ENCODE measurements at places on chromosomes 12 and 14.

GRCh38 chr12:96876966-96877365 is 30.1 kb upstream of the NEDD1 start:
- no peak for DNase-seq

GRCh38 chr14:21162081-21162480 is 6.2 kb upstream of the OR5AU1 start:
- DNase-seq = no peak

GRCh38 chr12:7806863-7807487 is 17.8 kb downstream of the NANOG start:
- DNase-seq = peak; percentile 43

GRCh38 chr14:32038876-32039275 is 38.2 kb upstream of the ARHGAP5 start:
- peak; percentile 58 for DNase-seq

- DNase-seq = no peak
These were observed 37.9 kb upstream of the MDM1 start for GRCh38 chr12:68370006-68370590.

DNA sequence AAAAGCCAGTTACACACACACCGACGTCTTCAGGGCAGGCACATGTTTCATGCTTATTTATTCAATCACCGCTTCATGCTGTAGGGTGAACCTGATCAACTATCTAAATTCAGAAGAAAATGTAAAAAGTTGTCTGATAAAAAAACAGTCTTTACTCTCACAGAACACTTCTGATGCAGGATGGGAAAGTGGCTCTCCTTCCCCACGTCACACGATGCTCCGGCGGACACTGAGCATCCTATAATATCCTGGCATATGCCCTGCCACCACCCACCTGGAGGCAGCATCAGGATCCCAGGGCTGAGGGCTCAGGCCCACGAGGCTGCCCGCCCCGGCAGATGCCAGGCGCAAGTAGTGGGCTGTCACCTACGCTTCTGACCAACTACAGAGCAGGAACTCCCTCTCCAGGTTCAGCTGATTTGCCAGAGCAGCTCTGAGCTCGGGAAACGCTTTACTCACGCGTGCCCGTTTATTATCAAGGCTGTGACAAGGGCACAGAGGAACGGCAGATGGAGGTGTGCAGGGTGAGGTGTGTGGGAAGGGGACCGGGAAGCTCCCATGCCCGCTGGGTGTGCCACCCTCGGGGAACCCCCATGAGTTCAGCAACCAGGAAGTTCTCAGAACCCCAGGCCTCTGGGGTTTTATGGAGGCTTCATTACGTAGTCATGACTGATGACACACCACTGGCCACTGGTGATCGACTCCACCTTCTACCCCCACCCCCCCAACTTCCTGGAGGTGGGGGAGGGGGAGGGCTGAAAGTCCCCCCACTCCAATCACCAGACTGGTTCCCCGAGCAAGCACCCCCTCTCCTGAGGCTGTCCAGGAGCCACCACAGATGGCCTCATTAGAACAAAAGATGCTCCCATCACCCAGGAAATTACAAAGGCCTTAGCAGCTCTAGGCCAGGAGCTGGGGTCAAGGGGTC is 32.1 kb downstream of the SLC15A4 start:
- DNase-seq = peak; percentile 4

DNA sequence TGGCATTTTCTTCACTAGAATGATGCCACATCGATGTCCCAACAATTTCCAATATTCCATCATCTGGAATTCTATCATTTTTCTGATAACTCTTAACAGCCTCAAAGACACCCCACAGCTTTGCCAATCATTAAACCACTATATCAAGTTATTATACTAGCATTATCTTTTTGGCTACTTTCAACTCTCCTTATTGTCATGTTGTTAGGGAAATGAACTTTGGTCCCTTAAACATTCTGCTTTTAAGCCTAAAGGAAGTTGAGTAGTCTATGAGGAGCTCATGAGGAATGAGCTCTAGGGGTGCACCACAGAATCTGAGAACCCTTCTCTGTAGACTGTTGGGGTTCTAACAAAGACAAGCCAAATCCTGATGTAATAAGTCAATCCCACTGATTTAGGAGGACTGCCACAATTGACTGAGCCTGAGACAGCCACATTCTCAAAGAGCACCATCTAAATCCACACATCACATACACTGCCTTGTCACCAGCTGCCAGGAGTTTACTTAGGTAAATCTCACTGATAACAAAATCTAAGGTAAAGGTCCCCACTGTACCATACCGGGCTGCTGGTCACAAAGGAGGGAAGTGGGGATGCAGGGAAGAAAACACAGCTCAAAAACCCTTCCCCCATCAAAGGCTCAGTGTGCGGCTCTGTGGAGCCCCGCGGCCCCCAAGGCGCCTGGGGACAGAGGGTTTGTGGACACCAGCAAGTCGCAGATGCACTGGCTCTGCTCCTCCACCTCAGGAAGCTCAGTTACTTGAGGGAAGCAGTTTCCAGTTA is 58.2 kb downstream of the SETD3 start:
- no peak for DNase-seq

DNA sequence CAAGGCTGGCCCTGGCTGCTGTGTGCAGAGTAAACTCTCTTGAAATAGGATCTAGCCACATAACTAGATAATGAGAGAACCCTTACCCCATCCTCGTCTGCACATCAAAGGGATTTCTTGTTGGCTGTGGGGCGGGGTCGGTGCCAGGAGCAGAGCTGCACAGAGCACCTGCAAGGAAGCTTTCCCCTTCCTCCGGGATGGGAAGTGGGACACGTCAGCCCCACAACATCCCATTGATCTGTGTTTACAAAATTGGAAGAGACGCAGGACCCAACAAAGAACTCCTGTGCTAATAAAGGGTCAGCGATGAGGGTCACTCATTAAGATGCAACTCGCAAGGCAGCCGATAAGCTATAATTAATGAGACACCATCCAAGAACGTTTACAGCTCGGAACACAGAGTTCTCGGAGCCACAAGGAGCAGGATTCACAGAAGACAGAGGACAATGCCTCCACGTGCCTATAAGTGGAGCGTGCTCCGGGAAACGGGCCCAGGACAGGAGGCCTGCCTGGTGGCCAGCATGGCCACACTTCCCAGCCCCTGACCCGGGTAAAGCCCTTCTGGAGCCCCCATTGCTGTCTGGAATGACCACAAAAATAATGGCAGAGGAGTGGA is 171.5 kb downstream of the SLC15A4 start:
- DNase-seq = no peak

DNA sequence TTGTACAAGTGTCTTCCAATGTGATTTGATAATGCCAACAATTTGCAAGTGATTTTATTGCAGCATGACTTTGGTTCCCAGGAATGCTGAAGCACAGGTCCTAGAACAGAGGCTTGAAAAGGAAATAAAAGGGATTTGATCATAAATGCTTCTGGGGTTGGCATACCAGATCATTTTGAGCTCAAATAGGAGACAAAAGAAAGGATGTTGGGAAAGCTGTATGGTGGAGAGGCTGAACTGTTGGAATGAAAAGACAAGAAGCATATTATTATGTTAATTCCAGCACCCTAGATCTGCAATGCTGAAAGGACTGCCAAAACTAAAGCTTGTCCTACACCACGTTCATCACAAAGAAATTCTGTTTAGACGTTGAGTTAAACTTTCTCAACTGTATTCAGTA is 143.1 kb downstream of the BICD1 start:
- DNase-seq = peak; percentile 28

DNA sequence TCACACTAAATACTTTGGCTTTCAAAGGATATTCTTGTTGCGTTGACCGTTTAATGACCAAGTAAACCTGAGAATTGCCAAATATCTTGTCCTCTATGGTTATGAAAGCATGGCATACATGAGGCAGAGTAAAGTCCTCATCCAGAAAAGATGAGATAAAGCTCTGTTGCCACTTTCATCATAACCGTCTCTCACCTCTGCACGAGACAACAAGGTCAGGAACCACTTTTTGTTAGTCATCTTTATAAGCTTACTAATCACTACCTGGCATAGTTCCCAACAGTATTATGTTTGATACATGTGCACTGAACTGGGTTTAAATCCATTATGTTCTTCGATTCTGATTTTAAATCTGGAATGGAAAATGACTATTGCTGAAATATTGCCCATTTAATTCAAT is 31.3 kb downstream of the PTPRB start:
- peak; percentile 51 for DNase-seq

Measured in renal cortical epithelial cell (primary cell).